B cell (primary cell): ENCODE measurements at places on chromosomes 2 and 18. TPM values are rescaled to one million over a fixed set of nuclear protein-coding genes. Genes with fewer than 3 reads are reported as not detected.
A peak's percentile ranks its signal among the peaks of the same experiment; 100 is the strongest.

GALR1 gene
- not detected in 2 replicates for total RNA-seq

GRCh38 chr2:159156834-159157233 lies 129.7 kb downstream of the WDSUB1 start:
- peaks cover 3% of the 10 kb centered on the region for H3K4me1 ChIP-seq
- H3K36me3 ChIP-seq: no peaks in the 10 kb centered on the region
- no peak overlapping the region for H3K27ac ChIP-seq

GRCh38 chr2:205130111-205130829 lies 552.0 kb upstream of the NRP2 start:
- H3K27ac ChIP-seq: no peak overlapping the region
- no peak for DNase-seq
- no peaks in the 10 kb centered on the region for H3K4me1 ChIP-seq
- H3K27me3 ChIP-seq: no peaks in the 10 kb centered on the region

DNA sequence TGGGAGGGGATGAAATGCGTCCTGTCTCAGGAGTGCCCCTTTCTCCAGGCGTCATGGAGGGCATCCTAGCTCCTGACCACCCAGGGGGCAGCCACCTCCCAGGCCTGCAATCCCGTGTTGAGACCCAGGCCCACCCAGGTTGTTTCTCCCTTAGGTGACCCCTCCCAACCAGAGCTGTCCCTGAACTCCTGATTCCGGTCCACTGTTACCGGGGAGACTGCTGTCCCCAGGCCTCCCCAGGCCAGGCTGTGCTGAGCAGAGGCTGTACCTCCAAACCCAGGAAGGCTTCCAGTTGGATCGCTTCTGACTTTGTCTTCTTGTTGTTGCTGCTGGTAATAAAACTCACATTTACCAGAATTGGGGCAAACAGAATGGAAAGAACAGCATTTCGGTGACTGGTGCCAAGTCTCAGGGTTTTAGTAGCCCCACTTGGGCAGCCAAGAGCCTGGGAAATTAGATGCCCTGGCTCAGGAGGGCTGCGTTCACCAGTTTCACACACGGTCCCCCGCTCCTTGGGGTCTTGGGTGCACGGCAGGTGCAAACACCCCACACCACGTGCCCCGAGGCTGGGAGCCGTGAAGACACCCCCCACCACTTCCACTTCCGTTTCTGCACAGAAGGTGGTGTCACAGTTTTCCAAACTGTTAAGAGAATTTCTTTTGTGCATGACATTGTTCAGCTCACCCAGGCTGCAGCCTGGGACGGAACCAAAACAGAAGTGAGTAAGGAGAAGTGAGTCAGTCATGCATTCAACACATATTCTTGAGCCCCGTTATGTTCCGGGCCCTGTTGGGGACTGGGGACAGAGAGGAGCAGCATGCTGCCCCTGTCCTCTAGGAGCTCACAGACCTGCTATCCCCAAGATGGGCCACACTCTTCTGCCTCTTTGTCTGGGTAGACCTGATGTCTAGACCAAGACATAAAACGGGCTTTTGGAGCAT lies 29.4 kb downstream of the ITM2C start:
- peak overlapping the region; percentile 70 for H3K27ac ChIP-seq
- H3K27me3 ChIP-seq: no peaks in the 10 kb centered on the region
- no peaks in the 10 kb centered on the region for H3K36me3 ChIP-seq

GRCh38 chr2:241946306-241947003 lies 76.9 kb downstream of the RTP5 start:
- H3K27me3 ChIP-seq: no peaks in the 10 kb centered on the region
- H3K27ac ChIP-seq: no peak overlapping the region
- H3K36me3 ChIP-seq: no peaks in the 10 kb centered on the region
- no peak for DNase-seq
- no peak overlapping the region for H3K4me3 ChIP-seq

- no peak for DNase-seq
- H3K36me3 ChIP-seq: no peaks in the 10 kb centered on the region
- H3K4me3 ChIP-seq: no peak overlapping the region
- no peaks in the 10 kb centered on the region for H3K27me3 ChIP-seq
Observed at GRCh38 chr18:29164993-29165599, 988.2 kb upstream of the CDH2 start.

DNA sequence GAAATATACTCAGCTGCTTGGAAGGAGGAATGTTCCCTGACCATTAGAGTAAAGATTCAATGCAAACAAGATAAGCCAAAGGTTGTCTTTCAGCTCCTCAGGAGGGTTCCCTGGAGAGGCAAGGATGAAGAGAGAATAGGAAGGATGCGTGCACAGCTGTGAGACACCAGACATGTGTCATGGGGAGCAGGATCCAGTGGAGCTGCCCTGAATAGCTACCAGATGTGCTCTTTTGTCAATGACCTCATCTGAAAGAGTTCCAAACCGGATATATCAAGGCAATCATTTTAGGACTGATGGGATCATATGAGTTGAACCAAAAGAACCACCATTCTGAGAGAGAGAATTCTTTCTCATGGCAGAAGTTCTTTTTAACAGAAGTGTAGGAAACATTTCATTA lies 490.6 kb downstream of the IRS1 start:
- H3K27ac ChIP-seq: no peak overlapping the region
- no peaks in the 10 kb centered on the region for H3K4me1 ChIP-seq
- DNase-seq: no peak
- H3K36me3 ChIP-seq: no peaks in the 10 kb centered on the region
- H3K4me3 ChIP-seq: no peak overlapping the region

DNA sequence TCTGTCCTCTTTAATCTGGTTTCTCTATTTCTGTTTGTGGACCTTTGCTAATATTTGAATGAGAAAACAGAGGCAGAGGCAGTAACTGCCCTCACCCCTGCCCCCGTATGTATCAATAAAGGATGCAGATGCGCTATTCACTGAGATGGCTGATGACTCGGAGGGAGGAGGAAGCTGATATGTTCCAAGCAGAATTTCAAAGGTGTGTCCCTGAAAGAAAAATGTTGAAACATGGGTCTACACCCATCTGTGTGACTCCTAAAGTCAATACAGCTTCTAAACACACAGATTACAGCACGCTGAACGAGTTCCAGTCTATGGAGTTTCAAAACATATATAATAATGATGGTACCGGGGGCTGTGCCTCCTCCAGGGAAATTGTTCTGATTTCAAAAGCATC lies 38.8 kb downstream of the EPHA4 start:
- no peak overlapping the region for H3K4me3 ChIP-seq
- H3K27me3 ChIP-seq: no peaks in the 10 kb centered on the region
- no peak overlapping the region for H3K27ac ChIP-seq
- H3K36me3 ChIP-seq: no peaks in the 10 kb centered on the region
- peaks cover 5% of the 10 kb centered on the region for H3K4me1 ChIP-seq
